ENCODE measurements at places on chromosomes 5 and 9.

- no peak for DNase-seq
Measured at GRCh38 chr5:174078416-174078815, 32.9 kb downstream of the NSG2 start.

DNA sequence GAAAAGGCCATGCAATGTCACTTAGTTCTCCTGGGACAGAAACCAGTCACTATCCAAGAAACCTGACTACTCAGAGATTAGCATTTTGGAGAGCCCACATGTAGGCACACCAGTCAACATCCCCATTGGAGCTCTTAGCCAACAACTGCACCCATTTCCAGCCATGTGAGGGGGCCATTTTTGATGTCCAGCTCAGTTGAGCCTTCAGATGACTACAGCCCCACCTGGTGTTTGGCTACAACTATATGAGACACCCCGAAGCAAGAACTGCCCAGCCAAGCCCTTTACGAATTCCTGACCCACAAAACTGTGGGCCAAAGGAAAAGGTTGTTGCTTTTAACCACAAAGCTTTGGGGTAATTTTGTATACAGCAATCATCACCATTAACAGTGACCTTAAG is 300.1 kb downstream of the ASTN2 start:
- DNase-seq: no peak

DNA sequence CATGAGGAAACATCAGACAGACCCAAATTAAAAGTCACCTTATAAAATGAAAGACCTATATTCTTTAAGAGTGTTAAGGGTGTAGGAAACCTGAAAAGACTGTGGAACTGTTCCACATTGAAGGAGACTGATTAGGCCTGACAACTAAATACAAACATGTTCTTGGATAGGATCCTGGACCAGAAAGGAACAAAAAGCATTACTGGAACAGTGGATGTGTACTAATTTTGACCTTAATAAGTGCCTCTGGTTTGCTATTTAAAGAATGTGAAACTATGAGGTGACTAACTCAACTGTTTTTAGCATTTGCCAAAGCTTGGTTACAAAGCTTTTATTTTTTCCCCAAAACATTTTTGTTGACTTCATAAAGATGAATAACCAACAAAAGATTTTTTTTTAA is 340.6 kb downstream of the CAAP1 start:
- DNase-seq: no peak

GRCh38 chr5:125045646-125046045 is 299.2 kb upstream of the ZNF608 start:
- DNase-seq: no peak

GRCh38 chr5:81408496-81408895 is 14.6 kb upstream of the ACOT12 start:
- no peak for DNase-seq

DNA sequence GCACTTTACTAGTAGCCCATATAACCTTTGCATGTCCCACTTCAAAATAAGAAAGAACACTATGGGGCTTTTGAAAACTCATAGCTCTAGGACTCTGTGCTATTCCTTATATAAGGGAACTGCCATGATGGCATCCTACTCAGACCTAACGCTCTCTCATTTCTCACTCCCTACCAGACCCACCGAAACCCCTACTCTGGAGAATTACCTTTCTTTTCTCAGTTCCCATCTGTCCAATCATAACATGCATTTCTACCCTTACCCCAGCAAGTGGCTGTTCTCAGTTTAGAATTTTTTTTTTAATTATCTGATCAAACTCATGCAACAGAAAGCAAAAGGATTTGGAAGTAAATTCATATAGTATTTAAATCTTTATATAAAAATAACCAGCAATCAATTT is 27.3 kb downstream of the CARNMT1 start:
- no peak for DNase-seq

- DNase-seq: peak; percentile 60
Measured at GRCh38 chr5:78648359-78649210, at the start of gene LHFPL2. LHFPL2 (minus strand) TSS chr5:78648772; CDS start chr5:78510213, 138,559 bp downstream.

- DNase-seq: no peak
Measured at GRCh38 chr9:78542491-78543181, 245.7 kb downstream of the PSAT1 start.

All from suppressor macrophage treated with lipopolysaccharide for 4 hours (primary cell).